ENCODE measurements at places on chromosomes 2 and 18. TPM values are rescaled to one million over a fixed set of nuclear protein-coding genes. Genes with fewer than 3 reads are reported as not detected.

- no peaks in the 10 kb centered on the region for H3K36me3 ChIP-seq
- H3K4me3 ChIP-seq = no peak overlapping the region
- DNase-seq = no peak
- H3K27me3 ChIP-seq = peaks cover 3% of the 10 kb centered on the region
- H3K27ac ChIP-seq = no peak overlapping the region
- H3K4me1 ChIP-seq = no peaks in the 10 kb centered on the region
Observed at GRCh38 chr2:181805228-181806038, 86.1 kb upstream of the ITPRID2 start.

- no peaks in the 10 kb centered on the region for H3K27me3 ChIP-seq
- no peaks in the 10 kb centered on the region for H3K4me1 ChIP-seq
- H3K4me3 ChIP-seq = no peak overlapping the region
- DNase-seq = no peak
- H3K27ac ChIP-seq = no peak overlapping the region
Observed at GRCh38 chr2:50895041-50895440, 136.9 kb downstream of the NRXN1 start.

DNA sequence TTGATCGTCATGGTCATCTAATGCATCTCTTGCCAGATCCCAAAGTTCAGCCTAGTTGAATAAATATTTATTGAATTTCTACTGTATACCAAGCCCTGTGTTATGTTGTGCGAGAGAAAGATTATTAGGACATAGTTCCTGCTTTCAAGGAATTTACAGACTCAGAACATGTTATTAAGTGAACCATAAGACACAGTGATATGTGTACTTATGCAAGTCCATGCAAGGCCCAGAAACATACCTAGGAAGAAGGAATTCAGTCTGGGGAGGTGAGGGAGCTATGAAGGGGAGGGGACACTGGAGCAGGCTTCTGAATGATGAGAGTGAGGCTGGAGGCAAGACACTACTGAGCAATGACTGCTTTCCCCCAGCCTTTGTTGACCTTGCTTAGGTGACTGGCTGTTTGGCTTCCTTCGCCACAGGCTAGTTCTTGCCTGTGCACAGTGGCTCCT, 81.4 kb downstream of the ACAA2 start:
- DNase-seq = no peak
- no peaks in the 10 kb centered on the region for H3K36me3 ChIP-seq
- no peaks in the 10 kb centered on the region for H3K27me3 ChIP-seq
- H3K27ac ChIP-seq = no peak overlapping the region
- no peak overlapping the region for H3K4me3 ChIP-seq

DNA sequence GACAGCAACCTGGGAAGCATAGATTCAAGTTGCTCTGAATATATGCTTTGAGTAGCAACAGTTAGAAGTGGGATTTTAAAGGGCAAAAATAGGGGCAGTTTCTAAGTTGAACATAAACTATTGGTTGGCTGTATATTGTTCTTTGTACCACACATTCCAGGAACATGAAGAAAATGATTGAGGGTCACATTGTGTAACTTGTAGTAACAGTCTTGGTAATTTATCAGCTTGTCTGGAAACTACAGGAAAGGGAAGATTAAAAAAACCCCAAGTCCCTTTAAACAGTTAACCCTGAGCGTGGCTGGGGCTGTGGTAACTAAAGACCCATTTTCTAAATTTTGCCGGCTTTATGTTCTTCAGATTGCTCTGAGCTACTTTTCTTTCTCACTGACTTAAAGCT, 7.4 kb downstream of the PLEKHB2 start:
- H3K36me3 ChIP-seq = peaks cover 58% of the 10 kb centered on the region
- no peak for DNase-seq
- H3K27me3 ChIP-seq = no peaks in the 10 kb centered on the region
- peaks cover 70% of the 10 kb centered on the region for H3K4me1 ChIP-seq
- H3K27ac ChIP-seq = no peak overlapping the region
- H3K4me3 ChIP-seq = no peak overlapping the region

MARCO gene
- total RNA-seq = not detected

SLC9A2 gene
- 0.05 TPM for total RNA-seq

DNA sequence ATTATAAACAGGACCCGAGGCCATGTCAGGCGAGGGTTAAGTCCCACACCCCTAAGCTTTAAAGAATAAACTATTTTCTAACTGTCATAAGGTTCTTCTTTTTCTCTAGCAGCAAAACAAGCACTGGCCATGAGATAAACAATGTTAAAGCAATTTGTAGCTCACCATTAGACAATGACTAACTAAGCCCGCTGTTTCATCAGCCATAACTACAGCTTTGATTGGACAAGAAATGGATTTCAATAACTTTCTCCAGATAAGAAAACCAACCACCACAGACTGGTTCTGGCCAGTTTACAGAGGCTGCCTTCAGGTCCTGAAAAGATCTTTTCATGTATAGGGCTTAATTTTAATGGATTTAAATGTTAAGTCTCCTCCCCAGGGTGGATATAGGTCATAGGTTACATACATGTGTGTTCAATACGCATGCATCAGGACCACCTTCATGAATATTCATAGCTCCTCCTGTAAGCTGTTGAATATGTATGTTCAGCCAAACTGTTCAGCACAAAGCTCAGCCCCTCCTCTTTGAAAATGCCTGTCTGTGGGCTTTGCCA, 108.7 kb upstream of the RAB6C start:
- H3K27me3 ChIP-seq = no peaks in the 10 kb centered on the region
- DNase-seq = no peak
- H3K4me1 ChIP-seq = no peaks in the 10 kb centered on the region

DNA sequence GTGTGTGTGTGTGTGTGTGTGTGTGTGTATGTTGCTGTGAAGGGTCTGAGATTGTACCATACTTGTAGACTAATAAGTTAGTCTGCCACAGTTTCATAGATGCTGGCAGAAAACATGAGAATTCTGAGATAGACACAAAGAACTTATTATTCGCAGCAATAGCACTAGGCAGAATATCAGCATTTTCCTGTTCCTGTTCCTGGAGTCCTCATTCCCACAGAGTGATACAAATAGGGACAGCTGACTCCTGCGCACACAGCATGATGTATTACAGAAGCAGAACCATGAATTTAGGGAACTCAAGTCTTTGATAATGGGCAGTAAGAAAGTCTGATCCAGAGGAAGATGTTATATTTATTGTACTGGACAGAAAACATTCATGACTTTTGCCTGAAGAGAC, 1466.3 kb downstream of the DPP10 start:
- no peak overlapping the region for H3K27ac ChIP-seq
- no peaks in the 10 kb centered on the region for H3K27me3 ChIP-seq
- no peak for DNase-seq
- no peak overlapping the region for H3K4me3 ChIP-seq

GRCh38 chr2:113895301-113895700, 5.4 kb downstream of the ACTR3 start:
- H3K36me3 ChIP-seq = peaks cover 64% of the 10 kb centered on the region
- H3K27ac ChIP-seq = peak overlapping the region; percentile 79
- peaks cover 78% of the 10 kb centered on the region for H3K4me1 ChIP-seq

NEURL3 gene
- 0.25 TPM for total RNA-seq

IL1RL1 gene
- 0.20 TPM for total RNA-seq

NIFK gene
- 115 TPM for total RNA-seq

- H3K4me3 ChIP-seq = no peak overlapping the region
- H3K4me1 ChIP-seq = peaks cover 4% of the 10 kb centered on the region
- no peak for DNase-seq
- H3K27me3 ChIP-seq = no peaks in the 10 kb centered on the region
Observed at GRCh38 chr2:198065322-198065721, 260.9 kb downstream of the PLCL1 start.

GCG gene
- not detected for total RNA-seq

DNA sequence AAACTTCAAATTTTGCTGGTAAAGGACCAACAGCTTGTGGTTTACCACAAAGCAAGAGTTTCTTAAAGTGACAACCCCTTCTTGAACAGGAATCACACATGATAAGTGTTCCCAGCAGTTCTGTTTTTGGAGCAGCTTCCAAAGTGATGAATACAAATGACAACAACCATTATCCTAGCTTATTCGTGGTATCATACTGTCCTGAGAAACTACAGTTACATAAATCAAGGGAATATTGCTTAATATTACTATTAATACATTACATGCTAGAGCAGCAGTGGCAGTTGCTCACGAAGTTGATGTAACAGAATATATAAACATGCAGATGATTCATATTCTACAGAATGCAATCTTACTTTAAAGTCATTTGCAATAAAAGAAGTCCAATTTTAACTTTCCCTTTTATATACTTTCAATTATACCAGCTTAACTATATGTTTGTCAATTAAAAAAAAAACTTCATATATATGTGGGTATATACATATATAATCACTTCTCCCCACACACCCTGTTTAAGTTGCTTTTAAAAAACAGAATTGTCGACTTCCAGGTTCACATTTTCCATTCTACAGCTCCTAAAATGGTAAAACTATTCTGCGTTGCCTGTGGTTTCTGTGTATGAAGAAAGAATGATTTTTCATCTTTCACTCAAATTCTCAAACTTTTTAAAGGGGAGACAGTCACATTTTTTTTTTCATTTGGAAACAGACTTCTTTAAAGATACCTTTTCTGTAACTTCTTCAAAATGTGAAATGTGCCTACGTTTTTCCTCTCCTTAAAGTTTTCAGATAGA, 713.6 kb downstream of the TDRD15 start:
- H3K27me3 ChIP-seq = no peaks in the 10 kb centered on the region
- no peaks in the 10 kb centered on the region for H3K4me1 ChIP-seq
- DNase-seq = no peak

DNA sequence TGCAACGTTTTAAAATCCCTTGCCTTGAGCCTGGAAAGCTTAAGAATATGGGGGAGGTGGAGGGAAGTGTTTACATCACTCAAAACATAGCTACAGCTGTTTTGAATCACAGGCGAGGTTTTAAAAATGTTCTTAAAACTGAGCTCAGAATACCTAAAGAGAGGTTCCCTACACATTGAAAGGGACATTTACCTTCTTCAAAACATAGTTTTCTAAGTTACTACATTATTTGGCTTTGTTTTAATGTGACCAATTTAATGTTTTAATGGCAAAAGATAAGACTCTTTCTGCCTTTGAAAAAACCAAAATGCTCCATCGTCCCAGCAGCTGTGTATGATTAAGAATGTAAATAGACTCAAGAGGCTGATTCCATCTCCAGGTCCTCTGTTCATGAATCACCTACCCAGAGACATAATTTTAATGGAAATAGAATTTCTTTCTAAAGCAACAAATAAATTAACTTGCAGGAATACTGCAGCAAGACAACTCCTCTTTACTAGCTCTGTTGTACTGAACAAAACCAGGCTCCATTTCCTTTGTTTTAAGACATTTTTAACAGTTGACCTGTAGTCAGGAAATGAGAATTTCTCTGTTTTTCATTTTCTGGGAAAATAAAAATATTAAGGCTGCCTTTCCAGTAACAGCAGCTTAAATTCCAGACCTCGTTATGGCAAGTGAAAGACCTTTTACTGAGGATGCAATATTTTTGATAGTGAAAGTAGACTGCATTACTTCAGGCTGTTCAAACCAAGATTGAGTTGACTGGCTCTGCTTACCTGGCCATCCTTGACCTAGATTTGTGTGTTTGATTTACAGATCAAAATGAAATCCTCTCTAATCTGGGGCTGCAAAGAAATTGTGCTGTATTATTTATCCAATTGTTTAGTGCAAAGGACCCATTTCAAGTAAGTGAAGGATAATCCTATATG, 33.7 kb upstream of the WDR75 start:
- no peak for DNase-seq
- peaks cover 34% of the 10 kb centered on the region for H3K4me1 ChIP-seq
- no peaks in the 10 kb centered on the region for H3K36me3 ChIP-seq
- peak overlapping the region; percentile 57 for H3K27ac ChIP-seq
- H3K4me3 ChIP-seq = no peak overlapping the region

DNA sequence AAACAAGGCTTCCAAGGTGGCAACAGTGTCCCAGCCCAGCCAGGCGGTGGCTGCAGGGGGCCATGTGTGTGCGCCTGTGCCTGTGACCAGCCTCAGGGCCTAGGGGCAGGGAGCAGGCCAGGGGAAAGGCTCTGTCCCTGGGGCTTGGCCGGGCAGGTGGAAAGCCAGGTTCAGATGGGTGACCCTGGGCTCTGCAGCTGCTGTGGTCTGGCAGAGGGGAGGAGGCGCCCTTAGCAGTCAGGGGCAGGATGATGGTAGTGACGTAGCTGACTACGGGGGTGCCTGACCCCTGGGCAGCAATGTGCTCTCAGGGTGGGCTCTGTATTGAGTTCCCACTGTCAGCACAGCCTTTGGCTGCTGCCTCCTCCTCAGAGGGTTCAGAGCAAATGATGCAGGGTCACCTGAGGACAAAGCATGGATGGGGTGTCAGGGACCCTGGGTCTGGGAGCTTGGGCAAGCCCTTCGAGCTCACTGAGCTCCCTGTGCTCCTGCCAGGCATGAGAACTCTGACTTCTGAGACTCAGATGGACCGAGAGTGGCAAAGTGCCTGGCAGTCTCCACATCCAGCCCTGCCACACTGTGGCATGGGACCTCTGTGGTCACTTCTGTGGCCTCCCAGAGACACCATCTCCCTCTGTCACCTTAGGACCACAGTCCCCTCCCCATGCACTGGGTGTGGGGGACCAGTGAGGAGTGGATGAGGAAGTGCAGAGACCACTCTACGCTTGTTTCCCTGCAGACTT, 56.6 kb upstream of the ALPP start:
- DNase-seq = peak; percentile 37
- H3K4me3 ChIP-seq = peak overlapping the region; percentile 69
- H3K27ac ChIP-seq = peak overlapping the region; percentile 94
- peaks cover 69% of the 10 kb centered on the region for H3K4me1 ChIP-seq
- peaks cover 9% of the 10 kb centered on the region for H3K36me3 ChIP-seq

DNA sequence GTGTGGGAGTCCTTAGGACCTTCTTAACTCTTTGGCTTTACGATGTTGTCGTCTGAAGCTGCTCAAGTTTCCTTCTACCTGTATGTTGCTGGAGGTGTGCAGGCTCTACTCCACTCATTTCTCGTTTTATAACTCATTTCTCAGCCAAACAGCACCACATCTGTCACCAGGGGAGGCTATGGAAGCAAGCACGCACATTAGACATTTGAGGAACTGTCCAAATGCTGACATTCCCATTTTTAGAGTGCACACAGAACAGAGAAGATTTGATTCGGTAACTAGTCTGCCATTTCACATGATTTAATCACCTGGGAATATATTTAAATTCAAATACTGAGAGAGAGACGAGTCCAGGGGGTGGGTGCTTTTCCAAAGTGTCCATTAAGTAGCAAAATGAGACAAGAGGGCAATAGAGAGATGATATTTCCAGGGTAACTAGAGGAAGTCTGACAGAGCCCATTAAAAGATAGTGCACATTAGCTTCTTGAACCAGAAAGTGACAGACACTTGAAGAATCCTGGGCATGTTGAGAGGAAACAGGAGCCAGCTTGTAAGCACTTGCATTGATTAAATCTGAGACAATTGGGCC, 793.3 kb downstream of the TDRD15 start:
- DNase-seq = no peak
- H3K27me3 ChIP-seq = no peaks in the 10 kb centered on the region
- no peaks in the 10 kb centered on the region for H3K36me3 ChIP-seq
- H3K27ac ChIP-seq = no peak overlapping the region
- H3K4me3 ChIP-seq = no peak overlapping the region
- no peaks in the 10 kb centered on the region for H3K4me1 ChIP-seq

GRCh38 chr2:209713219-209713618, 58.4 kb upstream of the UNC80 start:
- no peak overlapping the region for H3K4me3 ChIP-seq
- no peaks in the 10 kb centered on the region for H3K27me3 ChIP-seq
- H3K36me3 ChIP-seq = no peaks in the 10 kb centered on the region
- DNase-seq = no peak
- H3K4me1 ChIP-seq = no peaks in the 10 kb centered on the region

CNDP1 gene
- total RNA-seq = not detected

EVX2 gene
- not detected for total RNA-seq

ERMN gene
- 1.3 TPM for total RNA-seq
